ENCODE measurements at places on chromosomes 1 and 21.

- no peak for DNase-seq
Measured at GRCh38 chr1:201004732-201005131, 18.8 kb downstream of the KIF21B start.

GRCh38 chr1:223074445-223075300 lies 68.4 kb downstream of the TLR5 start:
- DNase-seq = no peak

- DNase-seq = peak; percentile 41
Measured at GRCh38 chr1:26887125-26887524, 3.0 kb downstream of the GPN2 start.

DNA sequence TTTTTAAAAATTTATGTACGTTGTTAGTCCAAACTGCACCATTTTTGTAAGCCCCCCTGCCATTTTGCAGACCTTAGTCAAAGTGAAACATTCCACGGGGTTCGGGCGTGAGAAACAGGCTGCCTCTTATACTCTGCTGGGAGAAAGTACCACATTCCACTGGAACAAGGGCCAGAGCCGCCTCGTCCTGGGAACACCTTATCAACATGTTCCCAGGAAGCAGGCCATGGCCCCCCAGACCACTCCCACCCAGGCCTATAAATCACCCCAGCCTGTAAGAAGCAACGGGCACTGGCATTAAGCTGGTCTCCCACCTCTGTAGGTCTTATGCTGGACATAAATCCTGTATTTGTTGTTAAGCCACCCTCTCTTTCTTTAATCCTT lies 854 bp upstream of the ZRANB2 start:
- peak; percentile 3 for DNase-seq

DNA sequence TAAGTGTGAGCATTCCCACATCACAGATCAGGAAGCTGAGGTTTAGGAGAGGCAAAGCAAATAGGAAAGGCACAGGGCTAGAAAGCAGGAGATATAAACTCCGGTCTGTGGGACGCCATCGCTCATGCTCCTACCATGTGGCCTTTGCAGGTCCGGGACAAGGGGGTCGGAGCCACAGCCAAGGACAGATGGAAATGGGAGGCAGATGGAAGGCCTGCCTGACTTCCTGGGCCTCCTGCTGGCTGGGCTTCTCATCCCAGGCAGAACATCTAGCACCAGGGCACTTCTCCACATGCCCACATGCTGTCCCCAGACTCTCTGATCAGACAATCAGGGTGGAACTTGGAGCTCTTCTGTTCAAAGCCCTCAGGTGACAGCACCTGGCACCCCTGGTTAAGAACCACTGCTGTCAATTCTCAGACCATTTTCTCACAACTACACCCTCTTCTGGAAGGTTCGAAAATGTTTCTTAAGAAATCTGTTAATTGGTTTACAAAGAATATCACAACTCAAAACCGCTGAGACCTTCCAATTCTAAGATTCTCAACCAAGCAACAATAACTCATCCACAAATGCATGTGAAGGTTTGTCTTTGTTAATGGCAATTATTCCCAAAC lies 173.3 kb upstream of the EDN2 start:
- DNase-seq = no peak

DNA sequence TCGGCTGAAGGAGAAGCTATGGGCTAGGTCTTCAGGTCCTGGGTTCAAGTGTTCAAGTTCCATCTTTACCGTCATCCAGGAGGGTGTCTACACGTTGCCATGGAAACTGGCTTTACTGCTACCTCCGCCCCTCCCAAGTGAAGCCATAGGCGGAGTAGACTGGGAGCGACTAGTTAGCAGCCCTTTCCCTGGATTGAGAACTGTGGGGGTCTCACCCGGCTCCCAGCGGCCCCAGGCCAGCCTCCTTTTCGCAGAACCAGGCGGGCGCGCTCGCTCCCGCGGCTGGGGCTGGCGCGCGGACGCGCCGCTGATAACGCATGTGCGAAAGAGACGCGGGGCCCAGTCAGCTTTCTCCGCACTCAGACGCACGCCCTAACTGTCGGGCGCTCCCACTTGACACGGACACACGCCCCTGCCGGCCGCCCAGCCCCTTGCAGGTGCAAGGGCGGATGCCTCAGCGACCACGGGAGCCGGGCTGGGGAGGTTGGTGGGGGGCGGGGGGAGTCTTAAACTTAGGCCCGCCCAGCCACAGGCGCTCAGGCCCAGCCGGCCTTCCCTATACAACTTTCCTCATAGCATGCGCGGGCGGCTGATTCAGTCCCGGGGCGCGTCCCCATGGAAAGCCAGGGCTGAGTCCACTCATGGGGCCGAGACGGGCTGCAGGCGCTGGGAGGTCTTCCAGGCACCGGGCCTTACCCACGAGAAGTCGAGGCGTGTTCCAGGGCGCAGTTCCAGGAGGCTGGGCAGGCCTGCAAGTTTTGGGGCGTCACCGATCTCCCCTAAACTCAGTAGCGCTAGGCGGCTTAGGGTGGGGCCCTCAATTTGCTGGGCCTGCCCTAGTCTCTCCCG lies 7.4 kb downstream of the EFNA4 start:
- DNase-seq = peak; percentile 90

GRCh38 chr1:31570228-31570627 lies 6.1 kb upstream of the TINAGL1 start:
- no peak for DNase-seq

GRCh38 chr1:172874950-172875349 lies 175.8 kb downstream of the TNFSF18 start:
- no peak for DNase-seq
